Activated T-helper 2 cell treated with anti-CD3 and anti-CD28 coated beads, Interferon-gamma antibody, Interleukin-2, Interleukin-4, amounts not matched to agents 10 μg/mL and 5 μg/mL and 100 μg/mL, durations not matched to agents 14 hours and 24 hours and 36 hours (primary cell): ENCODE measurements at places on chromosomes 7 and 10.

DNA sequence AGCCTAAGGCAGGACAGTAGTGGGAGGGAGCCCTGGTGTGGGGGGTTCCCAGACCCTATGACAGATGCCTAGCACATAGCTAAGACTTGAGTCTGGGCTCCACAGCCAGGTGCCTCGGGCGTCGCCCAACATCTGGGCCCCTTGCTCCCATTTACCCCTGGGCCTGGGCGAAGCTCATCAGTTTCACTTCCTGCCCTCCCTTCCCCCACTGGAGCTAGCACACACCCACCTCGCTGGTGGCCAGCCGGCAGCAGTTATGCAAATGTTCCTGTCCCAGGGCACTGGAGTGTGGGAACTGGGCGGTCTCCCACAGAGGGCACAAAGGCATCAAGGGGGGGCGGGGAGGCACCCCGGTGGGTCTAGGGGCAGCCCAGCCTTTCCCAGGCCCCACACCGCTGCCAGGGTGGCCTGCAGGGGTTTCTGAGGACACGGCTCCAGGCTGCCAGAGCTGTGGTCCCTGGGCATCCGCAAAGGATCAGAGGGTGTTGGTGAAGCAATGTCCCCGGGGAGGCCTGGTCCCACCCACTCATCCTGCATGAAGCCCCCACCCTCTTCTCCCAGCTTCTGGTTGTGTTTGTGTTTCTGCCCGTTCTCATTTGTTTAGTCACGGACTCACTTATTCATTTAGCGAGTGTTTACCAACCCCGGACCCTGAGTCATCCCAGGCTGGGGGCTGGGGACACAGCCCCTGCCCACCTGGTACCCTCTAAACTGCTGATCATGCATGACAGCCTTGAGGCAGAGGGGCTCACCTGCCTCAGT is 20.4 kb downstream of the SH2B2 start:
- peaks cover 8% of the 10 kb centered on the region for H3K4me1 ChIP-seq
- no peaks in the 10 kb centered on the region for H3K27me3 ChIP-seq
- no peak overlapping the region for H3K4me3 ChIP-seq
- peak; percentile 46 for DNase-seq
- H3K27ac ChIP-seq = peak overlapping the region; percentile 55
- H3K36me3 ChIP-seq = no peaks in the 10 kb centered on the region

DNA sequence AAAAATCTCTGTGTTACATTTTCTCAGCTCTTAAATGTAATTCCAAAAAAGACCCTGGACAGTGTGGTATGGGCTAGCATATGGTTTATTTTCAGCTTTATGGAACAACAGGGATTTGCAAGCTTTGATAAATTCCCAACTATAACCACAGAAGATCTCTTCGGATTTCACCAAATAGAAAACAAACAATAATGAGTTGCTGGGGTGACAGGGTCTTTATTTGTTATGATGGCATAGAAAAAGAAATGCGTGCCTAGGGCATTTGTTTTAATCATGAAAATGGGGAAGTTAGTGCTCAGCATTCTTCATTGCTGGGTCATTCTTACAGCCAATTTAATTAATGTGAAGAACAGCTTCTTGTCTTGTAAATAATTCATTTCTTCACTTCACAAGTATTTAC is 139.0 kb downstream of the LRRN3 start:
- H3K36me3 ChIP-seq = no peaks in the 10 kb centered on the region
- no peak overlapping the region for H3K27ac ChIP-seq
- H3K4me3 ChIP-seq = no peak overlapping the region
- H3K27me3 ChIP-seq = no peaks in the 10 kb centered on the region
- no peak for DNase-seq
- H3K4me1 ChIP-seq = peaks cover 18% of the 10 kb centered on the region

DNA sequence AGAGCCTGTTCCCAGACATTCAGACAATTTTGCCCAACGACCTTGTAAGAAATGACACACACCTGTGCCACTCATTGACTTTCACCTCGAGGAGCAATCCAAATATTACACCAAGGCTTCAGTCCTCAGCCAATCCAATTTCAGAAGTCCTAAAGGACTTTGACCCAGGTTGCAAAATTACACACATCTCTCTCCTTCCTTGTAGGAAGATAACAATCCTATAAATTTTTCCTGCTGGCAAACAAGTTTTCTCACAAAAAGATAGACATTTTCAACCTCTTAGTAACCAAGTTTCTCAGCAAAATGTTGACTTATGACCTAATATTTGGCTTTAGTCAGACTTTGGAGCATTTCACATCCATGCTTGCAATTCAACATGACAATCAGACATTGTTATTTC is 745.0 kb downstream of the GRID1 start:
- H3K27ac ChIP-seq = no peak overlapping the region
- H3K4me1 ChIP-seq = no peaks in the 10 kb centered on the region
- H3K27me3 ChIP-seq = peaks cover 7% of the 10 kb centered on the region
- DNase-seq = no peak
- H3K4me3 ChIP-seq = no peak overlapping the region
- no peaks in the 10 kb centered on the region for H3K36me3 ChIP-seq

GRCh38 chr7:65872776-65873581 is at the start of gene VKORC1L1:
Gene VKORC1L1, plus strand, starts transcription at chr7:65873074. Its CDS starts 298 bp downstream, at chr7:65873372.
- DNase-seq = peak; percentile 92
- H3K4me1 ChIP-seq = peaks cover 5% of the 10 kb centered on the region
- H3K27me3 ChIP-seq = no peaks in the 10 kb centered on the region

DNA sequence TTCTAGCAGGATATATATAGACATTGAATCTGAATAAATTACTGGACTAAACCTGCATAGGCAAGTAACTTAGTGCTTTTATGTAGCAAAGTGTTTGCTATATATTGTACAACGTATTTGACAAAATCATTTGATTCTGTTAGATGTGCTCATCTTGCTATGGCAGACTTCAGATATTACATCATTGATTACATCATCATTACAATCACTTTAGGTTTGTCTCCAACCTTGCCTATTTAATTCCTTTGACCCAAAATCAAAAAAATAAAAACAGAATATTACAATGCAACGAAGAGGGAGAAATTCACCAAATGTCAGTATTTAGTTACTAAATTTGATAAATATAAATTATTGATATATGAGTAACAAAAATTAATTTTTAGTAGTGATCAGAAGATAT is 155.7 kb upstream of the STEAP1 start:
- no peaks in the 10 kb centered on the region for H3K4me1 ChIP-seq
- H3K27me3 ChIP-seq = no peaks in the 10 kb centered on the region
- H3K4me3 ChIP-seq = no peak overlapping the region
- H3K27ac ChIP-seq = no peak overlapping the region
- no peak for DNase-seq

DNA sequence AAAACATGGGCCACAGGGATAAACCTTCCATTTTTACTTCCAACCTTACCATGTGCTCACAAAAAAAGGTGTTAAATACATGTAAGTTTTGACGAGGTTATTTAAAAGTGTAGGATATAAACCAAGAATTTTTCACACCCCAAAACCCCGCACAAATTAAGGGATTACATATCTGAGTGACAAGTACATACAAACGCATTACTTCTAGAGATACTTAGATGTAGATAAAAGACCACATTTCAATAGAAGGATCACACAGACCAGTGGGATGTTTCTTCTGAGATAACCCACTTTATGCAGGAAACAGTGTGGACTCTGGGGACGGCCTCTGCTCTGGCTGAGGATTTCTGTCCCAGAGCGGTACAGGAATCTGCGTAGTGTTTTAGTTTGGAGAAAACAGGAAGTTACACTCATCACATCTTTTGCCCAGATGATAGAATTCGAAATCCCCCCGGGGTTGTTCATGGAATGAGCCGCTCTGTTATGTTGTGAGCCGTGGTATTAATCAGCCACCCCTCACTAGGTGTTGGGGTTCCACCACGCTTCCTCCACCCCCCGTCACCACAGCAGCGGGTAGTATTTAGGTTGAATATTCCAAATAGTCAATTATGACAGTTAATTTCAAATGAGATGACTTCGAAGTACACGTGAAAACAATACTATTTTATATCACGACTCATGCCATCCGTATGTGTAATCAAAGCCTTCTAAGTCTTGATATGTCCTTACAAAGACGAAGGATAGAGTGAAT is 1.3 kb upstream of the CUL1 start:
- no peak for DNase-seq
- peak overlapping the region; percentile 86 for H3K4me3 ChIP-seq
- H3K27ac ChIP-seq = peak overlapping the region; percentile 95
- no peaks in the 10 kb centered on the region for H3K27me3 ChIP-seq
- H3K36me3 ChIP-seq = peaks cover 12% of the 10 kb centered on the region

DNA sequence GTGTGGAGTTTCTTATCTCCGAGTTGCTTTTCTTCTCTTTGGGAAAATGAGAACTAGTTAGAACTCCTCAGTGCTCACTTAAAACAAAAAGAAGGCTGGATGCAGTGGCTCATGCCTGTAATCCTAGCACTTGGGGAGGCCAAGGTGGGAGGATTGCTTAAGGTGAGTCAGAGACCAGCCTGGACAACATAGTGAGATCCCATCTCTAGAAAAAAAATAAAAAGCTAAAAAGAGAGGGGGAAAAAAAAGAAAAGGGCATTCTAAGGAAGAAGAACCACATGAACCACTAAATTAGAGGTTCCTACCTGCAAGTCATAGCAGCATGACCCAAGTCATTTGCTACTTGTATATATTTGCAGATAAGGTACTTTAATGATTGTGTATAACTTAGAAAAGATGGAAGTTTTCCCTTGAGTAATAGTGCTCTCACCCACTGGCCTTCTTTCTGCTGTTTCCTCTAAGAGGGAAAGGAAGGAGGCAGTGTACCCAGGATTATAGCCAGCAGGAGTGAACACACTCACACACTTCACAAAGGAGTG is 87.8 kb downstream of the CCDC71L start:
- no peak overlapping the region for H3K4me3 ChIP-seq
- H3K4me1 ChIP-seq = peaks cover 11% of the 10 kb centered on the region
- peaks cover 7% of the 10 kb centered on the region for H3K27me3 ChIP-seq
- H3K36me3 ChIP-seq = no peaks in the 10 kb centered on the region
- no peak for DNase-seq

DNA sequence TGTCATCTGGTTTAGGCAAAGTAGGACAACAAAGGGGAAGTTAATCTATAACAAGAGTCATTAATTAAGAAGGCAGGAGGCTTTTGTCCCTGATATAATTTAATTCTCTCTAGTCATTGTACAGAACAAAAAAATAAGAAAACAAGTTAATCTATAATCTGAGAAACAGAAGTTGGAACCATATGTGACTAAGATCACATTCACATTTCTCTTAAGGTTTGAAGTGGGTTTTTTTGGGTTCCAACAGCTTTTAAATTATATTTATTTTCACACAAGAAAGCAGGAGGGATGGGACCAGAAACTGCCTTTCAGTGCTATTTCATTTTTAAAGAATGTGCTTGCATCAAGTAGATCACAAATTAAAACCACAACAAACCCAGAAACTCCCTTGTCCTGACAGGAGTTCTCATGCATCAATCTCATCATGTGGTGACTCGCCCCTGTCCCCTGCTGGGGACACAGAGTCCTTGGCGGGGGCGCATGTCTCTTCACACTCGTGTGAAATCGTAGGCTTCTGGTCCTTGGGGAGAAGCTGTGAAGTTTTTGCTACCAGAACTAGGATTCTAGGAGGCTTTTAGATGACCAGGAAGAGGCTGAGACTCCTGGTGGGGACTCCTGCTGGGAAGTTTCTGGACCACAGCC is 10.1 kb upstream of the OPN4 start:
- no peak overlapping the region for H3K4me3 ChIP-seq
- peaks cover 17% of the 10 kb centered on the region for H3K27me3 ChIP-seq
- DNase-seq = no peak
- peaks cover 10% of the 10 kb centered on the region for H3K4me1 ChIP-seq
- no peaks in the 10 kb centered on the region for H3K36me3 ChIP-seq

- no peaks in the 10 kb centered on the region for H3K27me3 ChIP-seq
- H3K4me1 ChIP-seq = peaks cover 10% of the 10 kb centered on the region
- H3K4me3 ChIP-seq = no peak overlapping the region
- H3K36me3 ChIP-seq = peaks cover 2% of the 10 kb centered on the region
- H3K27ac ChIP-seq = no peak overlapping the region
Measured at GRCh38 chr10:60521974-60522405, 132.3 kb upstream of the ANK3 start.

GRCh38 chr10:66586073-66586472 is 339.8 kb upstream of the LRRTM3 start:
- H3K36me3 ChIP-seq = no peaks in the 10 kb centered on the region
- no peak overlapping the region for H3K4me3 ChIP-seq
- H3K27ac ChIP-seq = no peak overlapping the region
- no peaks in the 10 kb centered on the region for H3K4me1 ChIP-seq
- no peak for DNase-seq
- no peaks in the 10 kb centered on the region for H3K27me3 ChIP-seq

DNA sequence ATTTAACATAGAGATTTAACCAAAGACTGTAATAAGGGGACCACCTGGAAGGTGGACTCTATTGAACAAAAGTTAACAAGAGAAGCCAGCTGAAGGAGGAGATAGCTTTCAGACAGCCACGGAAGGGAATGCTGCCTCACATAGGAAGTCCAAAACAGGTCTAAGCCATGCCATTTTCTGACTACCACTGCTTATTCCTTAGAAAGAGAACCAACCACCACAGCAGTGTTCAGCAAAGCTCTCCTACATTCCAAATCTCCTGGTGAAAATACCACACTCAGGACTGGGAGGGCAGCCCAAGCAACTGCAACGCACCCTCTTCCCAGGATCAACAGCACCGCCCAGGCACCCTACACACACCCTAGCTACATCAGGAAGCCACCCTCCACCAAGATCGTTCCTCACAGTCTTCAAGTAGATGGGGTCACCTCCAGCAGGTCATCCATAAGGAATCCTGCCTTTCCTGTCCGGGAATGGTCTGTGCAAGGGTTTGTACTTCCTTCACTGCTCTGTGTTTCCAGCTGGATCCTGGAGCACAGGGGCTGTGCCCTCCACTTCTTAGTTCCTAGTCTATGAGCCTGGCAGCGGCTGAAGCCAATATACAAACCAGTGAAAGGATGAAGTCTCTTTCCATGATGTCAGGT is 2.5 kb downstream of the KIAA1549 start:
- H3K27ac ChIP-seq = no peak overlapping the region
- H3K4me3 ChIP-seq = no peak overlapping the region
- peaks cover 61% of the 10 kb centered on the region for H3K27me3 ChIP-seq
- DNase-seq = no peak

- no peak for DNase-seq
- peaks cover 56% of the 10 kb centered on the region for H3K27me3 ChIP-seq
- H3K27ac ChIP-seq = no peak overlapping the region
- H3K4me3 ChIP-seq = peak overlapping the region; percentile 65
- no peaks in the 10 kb centered on the region for H3K36me3 ChIP-seq
Measured at GRCh38 chr10:21518149-21518640, 7.3 kb downstream of the SKIDA1 start.
